ENCODE measurements at places on chromosomes 16 and 17.

DNA sequence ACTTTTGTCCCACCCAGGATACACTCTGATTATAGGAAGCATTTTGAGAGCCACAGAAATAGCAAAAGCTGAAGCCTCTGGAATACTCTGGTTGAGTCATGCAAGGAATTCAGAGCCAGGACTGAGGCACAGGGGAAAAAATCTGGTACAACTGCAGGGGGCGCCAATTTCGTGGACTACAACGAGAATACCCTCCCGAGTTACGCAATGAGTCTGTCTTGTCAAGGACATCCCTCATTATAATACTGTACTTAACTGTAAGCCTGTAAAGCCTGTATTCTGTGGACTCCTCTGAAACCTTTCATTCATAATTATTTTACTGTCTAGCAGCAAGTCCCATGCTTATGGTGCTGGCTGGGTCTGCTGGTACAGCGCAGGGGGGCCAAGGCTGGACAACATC is 7.8 kb downstream of the HOXB1 start:
- no peak for DNase-seq

GRCh38 chr16:23607726-23608125 is 11.6 kb upstream of the NDUFAB1 start:
- no peak for DNase-seq

DNA sequence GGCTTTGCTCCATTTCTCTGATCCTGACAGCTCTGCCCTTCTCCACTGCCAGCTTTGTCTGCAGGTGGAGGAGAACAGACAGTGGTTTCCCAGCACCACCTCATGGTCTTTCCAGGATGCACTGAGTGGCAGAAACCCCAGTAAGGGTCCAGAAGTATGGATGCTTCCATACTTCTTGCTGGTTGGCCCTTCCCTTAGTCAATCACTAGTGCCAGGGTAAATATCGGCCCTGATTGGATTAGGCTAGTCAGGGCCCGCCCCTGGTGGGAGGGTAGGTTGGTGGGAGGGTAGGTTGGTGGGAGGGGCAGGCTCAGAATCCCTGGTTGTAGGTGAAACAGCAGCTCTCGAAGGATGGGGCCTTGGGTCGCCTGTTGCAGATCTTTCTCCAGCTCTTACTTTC is 10.2 kb downstream of the RNF213 start:
- DNase-seq = no peak

DNA sequence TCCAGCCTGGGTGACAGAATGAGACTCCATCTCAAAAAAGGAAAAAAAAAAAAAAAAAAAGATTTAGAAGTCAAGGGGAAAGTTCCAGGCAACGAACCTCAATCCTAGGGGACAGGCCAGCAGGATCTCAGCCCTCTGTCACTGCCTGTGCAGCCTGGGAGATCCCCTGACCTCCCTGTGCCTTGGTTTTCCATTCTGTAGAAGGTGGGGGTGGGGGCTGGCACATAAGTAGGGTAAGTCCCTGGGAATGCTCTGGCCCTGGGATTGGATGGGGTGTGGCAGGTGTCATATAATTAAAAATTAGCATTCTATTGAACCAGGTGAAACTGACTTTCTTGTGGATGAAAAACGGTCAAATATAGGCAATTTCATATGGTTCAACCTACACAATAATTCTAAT is 90.5 kb downstream of the C16orf78 start:
- no peak for DNase-seq

GRCh38 chr17:2089021-2089422 is 34.1 kb downstream of the HIC1 start:
- no peak for DNase-seq

DNA sequence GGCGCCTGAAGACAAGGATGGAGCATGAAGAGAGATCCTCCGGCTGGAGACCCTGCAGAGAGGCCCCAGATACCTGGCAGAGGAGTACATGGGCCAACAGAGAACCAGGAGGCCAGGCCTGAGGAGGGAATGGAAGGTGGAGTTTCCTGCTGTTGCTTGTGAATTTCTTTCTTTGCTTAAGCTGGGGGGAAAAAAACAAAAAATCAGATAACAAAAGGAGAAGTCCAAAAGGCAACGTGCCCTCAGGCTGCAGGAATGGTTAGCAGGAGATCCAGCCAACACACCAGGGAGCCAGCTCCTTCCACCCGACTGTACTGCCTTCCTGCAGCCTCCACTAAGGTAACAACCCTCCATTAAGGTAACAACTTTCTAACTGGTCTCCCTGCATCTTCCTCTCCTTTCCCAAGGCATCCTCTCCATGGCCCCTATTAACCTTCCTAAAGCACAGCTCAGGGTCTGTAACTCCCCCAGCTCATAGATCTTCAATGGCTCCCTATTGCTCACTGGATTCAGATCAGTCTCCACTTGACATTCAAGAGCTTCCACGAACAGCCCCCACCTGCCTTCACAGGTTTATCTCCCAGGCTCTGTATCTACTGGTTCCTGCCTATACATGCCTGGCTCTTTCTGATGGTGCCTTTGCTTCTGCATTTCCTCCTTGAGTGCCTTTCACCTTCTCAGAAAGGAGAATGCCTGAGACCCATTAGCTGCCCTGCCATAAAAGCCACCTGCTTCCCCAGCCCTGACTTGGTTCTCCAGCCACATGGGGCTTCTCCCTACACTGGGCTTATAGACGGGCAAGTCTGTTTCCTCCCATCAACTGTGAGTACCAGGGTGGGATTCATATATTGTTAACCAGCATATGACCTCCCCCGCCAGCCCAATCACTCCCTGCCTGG is 725 bp upstream of the ARL5C start:
- DNase-seq = no peak

DNA sequence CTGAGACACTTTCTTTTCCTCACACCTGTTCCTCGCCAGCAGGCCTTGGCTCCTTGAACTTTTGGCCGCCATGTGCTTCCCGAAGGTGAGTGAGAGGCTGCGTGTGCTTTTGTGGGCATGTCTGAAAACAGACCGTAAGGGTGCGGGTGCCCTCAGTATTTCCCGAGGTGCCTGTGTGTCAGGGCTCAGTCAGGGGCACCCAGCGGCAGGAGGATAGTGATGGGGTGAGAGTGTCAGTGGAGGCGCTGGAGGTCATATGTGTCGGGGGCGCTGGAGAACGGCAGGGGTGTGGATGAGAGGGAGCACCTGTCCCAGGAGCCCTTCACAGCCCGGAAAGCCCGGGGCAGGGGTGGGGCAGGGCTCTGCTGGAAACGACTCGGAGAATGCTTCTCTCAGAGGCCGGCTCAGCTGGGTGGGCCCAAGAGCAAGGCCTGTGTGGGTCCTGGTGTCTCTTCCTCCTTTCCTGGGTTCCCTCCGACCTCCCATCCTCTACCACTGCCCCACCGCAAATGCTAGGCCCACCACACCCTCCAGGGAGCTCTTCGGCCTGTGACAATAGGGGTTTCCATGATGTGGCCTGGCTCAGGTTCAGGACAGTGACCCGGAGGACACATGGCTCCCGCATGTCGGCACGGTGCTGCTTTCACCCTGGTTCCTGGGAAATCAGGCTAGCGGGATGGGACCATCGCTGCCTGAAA is 451 bp downstream of the IL32 start:
- DNase-seq = no peak

- DNase-seq = no peak
Measured at GRCh38 chr17:80708480-80708879, 163.8 kb downstream of the RPTOR start.

GRCh38 chr16:21611198-21611555 is 11.8 kb downstream of the METTL9 start:
- no peak for DNase-seq

GRCh38 chr16:56851671-56852400 is 13.2 kb upstream of the SLC12A3 start:
- no peak for DNase-seq

DNA sequence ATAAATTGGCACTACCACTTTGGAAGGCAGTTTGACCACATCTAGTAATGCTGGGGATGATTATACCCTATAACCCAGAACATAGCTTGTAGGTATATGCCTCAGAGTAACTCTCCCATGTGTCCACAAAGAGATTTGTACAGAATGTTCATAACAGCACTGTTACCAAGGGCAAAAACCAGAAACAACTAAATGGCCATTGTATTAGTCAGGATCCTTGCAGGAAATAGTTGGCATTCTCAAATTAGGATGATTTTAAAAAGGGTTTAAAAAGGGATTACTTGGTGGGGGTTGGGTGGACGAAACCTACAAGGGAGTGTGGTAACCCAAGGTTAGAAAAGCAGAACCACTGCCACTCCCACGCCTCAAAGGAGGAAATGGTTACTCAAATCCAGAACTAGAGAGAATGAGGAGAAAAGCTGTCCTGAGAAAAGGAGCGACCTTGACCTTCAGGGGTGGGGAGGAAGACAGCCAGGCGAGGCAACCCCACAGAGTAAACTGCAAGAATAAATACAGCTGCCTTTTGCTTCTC is 2.1 kb downstream of the CPPED1 start:
- DNase-seq = no peak

DNA sequence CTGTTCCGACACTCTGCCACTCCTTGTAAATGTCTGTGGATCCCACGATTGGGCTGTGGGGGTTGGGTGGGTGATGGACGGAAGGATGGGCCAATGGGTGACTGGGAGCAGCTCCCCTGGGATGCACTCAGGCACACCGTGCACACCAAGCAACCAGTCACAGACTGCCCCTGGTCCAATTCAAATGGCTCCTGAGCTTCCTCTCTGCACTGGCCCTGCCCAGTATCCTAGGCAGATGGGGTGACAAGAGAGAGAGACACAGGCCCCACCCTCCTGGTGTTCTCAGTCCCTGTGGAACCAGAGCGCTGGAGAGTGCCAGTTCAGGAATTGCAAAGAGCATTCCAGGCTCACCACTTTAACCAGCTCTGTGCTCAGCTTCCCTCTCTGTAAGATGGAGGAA is 32.8 kb downstream of the BEAN1 start:
- DNase-seq = no peak

DNA sequence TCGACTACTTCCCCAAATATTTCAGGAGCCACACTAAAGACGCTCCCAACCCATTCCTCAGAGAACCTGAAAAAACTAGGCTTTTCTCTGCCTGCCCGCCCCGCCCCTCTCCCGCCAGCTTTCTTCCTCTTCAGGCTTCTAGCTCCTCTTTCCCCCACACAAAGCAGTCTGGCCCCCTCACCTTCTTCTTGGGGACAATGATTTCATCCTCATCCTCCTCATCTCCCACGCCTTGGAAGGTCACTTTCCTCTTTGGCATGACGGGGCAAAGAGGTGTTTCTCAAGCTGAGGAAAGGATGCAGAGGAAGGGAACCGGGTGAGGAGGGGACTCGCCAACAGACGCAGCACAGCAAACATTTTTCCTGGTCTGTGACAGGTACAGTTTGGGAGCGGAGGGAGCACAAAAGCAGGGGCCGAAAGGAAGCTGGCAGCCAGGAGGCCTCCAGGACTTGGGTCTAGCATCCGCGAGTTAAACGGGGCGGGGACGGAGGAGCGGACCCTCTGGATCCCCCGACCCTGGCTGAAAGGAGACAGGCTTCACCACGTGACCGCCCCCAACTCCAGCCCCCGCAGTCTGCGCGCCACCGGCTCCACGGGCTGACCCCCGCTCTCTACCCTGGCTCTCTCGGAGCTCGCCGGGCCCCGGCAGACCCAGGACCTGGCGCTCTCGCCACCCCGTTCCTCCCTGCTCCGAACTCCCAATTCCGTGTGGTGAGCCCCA is 525 bp downstream of the CD2BP2 start:
- no peak for DNase-seq

GRCh38 chr16:61834082-61834481 is 202.2 kb downstream of the CDH8 start:
- DNase-seq = no peak

DNA sequence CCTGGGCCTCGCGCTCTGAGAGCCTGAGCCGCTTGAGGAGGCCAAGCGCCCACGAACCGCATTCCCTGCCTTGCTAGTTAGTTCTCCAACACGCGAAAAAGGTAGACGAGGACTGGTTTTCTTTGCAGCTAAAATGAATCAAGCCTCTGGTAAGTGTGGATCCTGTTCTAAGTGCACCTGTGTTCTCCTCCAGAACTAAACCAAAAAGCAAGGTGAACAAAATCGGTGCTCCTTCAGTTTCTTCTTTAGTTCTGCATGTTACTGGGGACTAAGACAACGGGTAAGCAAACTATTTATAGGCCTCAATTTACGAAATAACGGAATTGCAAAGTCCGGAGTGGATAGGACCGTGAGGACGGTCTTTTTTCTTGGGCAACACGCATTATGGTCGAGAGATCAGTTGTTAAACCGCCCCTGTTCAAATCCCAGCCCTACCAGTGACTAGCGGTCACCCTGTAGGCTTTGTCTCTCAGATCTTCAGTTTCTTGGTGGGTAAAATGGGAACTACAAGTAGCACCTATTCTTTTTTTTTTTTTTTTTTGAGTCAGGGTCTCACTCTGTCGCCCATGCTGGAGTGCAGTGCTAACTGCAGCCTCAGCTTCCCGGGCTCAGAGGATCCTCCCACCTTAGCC is 993 bp upstream of the ANKRD11 start:
- no peak for DNase-seq

DNA sequence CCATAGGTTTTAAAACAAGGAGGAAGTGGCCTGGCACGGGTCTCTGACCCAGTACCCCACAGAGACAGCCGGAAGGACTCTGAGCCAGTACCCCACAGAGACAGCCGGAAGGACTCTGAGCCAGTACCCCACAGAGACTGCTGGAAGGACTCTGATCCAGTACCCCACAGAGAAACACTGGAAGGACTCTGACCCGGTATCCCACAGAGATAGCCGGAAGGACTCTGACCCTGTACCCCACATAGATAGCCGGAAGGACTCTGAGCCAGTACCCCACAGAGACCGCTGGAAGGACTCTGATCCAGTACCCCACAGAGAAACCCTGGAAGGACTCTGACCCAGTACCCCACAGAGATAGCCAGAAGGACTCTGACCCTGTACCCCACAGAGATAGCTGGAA is 49.0 kb downstream of the TRARG1 start:
- no peak for DNase-seq

DNA sequence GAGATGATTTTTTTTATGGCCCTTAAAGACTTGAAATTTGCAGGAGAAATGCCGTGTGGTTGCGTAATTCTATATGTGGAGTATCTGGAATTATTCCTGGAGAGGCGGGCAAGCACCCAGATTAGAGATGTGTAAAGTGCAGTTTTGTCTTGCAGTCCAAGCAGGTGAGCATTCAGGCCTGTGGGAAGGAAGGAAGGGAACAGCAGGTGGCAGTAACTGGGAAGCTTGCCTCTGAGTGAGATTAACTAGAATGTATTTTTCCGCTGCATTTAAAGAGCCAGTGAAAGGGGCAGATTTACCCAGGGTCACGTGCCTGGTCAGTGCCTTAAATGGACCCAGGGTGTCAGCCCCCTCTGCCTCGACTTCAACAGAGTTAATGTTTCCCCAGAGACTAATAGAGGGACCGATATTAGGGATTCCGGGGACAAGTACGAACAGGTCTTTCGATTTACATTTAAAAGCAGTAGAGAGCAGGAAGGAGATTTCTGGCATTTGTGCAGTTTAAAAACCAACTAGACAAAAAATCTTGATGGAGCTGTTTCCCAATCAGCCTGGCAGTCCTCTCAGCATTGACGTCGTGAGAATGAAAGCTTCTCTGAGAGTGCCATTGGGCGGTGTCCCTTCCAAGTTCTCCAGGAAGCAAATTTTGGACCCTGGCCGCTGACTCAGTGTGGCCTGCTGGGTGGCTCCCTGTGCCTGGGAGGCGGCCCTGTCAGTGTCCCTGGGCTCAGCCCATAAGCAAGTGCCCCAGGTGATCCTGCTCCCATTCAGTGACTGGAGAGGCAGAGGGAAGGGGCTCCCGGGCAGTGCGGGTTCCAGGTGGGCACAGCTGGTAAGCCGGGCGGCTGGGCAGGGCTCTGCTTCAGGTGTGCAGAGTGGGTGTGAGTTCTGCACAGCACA is 38.2 kb downstream of the KSR1 start:
- peak; percentile 55 for DNase-seq

GRCh38 chr17:66981983-66982508 is 17.5 kb downstream of the CACNG4 start:
- DNase-seq = no peak

- no peak for DNase-seq
Measured at GRCh38 chr17:65389426-65389825, 172.0 kb downstream of the AXIN2 start.

- no peak for DNase-seq
Measured at GRCh38 chr17:20105539-20106280, 96.6 kb downstream of the SPECC1 start.
